ENCODE measurements at places on chromosomes 4 and X. TPM values are rescaled to one million over a fixed set of nuclear protein-coding genes. Genes with fewer than 3 reads are reported as not detected.

The EDA gene
- polyA plus RNA-seq = 0.20 TPM

The SRP72 gene
- polyA plus RNA-seq = 71.6 TPM

The RAB33B gene
- polyA plus RNA-seq = 2.8 TPM

The PCDH10 gene
- 0.58 TPM for polyA plus RNA-seq

The PHOX2B gene
- not detected for polyA plus RNA-seq

The POLR2B gene
- polyA plus RNA-seq = 84.9 TPM

The PDGFC gene
- 4.2 TPM for polyA plus RNA-seq

Data from A549 (cell line).